HCT116 (cell line): ENCODE measurements at places on chromosomes 1 and 21.

- DNase-seq, result no peak
Observed at GRCh38 chr1:198683449-198683848, 44.6 kb downstream of the PTPRC start.

DNA sequence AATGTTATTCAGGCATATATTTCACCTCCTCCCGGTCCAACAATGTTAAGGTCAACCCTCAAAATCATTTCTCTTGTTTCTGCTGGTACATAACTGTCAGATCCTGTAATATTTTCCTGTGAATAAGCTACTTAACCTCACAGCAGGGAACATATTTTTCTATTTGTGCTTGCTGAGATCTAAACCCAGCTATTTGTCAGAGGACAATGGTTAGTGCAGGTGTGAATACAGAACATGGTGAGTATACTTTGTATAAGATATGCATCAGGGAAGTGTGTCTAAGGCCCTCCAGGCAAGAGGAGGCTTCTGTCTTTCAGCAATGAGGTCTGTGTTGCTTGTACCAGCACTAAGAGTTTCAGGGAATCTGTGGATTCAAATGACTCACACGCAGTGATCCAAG is 970.6 kb downstream of the NCAM2 start:
- DNase-seq, result no peak

DNA sequence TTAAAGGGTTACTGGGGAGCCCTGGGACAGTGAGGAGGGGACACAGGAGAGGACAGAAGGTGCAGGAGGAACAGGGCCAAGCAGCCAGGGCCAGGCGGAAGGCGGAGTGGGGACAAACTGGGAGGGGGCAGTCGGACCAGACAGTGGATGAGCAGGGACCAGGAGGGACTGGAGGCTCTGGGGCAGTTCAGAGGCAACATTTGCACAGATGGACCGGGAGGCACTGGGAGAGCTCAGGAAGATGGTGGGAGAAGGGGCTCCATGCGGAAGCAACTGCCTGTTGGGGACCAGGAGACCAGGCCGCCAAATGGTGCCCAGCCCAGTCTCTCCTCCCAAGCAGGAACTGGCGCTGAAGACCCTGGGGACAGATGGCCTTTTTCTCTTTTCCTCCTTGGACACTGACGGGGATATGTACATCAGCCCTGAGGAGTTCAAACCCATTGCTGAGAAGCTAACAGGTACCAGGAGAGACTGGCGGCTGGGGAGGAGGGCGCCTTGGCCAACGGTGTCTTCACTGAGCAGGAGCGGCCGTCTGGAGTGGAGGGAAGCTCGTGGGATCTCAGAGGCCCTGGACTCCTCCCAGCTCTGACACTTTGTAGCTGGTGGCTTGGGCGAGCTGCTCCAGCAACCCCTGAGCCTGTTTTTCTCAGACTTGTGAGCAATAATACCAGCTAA is 847 bp downstream of the SELENON start:
- DNase-seq, result no peak

- no peak for DNase-seq
Observed at GRCh38 chr1:155051342-155051776, 243 bp downstream of the ADAM15 start.

DNA sequence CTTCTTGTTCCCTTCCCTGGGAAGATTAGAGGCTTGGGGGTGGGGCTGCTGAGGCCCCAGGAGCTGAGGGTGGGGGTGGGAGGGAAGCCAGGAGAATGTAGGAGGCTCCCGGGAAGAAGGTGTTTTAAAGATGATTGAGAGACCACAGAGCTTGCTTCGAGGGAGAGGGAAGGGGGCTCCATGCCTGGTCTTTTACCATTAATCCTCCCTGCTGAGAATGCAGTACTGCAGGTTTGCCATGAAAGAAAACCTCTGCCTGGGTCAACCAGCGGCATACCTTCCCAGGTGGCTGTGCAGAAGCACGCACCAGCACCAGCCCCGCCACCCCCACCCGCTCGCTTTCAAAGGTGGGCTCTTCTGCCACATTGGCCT is 15.4 kb downstream of the ABCA4 start:
- no peak for DNase-seq

DNA sequence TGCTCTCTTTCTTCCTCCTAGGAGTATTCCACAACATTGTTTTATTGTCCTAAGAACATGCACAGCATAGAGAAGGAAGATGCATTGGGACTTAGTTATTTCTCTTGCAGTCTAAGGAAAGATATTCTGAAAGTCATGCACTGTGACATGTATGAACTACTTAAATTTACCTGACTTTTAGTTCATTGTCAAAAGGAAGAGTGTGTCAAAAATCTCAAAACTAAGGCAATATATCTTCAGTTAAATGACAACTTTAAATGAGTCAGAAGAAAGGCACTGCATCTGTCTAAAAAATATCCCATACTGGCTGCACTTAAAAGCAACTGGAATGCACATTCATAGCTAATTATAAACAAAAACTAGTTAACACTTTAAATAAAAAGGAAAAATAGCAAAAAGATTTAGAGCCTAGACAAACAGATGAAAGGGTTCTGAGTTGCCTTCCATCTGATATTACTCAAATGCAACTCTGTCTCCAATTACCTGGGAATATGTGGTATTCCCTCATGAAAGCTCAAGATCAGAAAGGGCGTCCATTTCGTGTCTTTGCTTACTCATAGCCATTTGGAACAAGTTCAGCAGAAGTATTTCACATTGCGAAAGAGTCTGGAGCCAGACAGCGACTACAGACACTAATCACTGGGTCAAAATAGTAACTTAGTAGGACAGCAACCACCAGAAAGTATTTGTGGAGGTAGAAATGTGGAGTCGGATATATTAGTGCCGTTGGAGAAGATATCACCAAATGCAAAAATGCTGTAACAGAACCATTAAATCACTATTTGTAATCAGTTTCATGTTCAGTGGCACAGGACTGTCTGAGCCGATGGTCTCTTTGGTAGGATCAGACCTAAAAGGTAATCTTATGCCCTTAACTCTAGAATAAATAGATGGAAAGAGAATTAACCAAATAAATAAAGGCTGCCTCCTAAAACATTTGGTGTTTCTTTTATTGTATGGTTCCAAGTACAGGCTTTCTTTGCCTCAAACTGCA is 225.7 kb downstream of the GREM2 start:
- no peak for DNase-seq

- peak; percentile 48 for DNase-seq
Observed at GRCh38 chr1:205229399-205229871, 1.7 kb downstream of the TMCC2 start.

DNA sequence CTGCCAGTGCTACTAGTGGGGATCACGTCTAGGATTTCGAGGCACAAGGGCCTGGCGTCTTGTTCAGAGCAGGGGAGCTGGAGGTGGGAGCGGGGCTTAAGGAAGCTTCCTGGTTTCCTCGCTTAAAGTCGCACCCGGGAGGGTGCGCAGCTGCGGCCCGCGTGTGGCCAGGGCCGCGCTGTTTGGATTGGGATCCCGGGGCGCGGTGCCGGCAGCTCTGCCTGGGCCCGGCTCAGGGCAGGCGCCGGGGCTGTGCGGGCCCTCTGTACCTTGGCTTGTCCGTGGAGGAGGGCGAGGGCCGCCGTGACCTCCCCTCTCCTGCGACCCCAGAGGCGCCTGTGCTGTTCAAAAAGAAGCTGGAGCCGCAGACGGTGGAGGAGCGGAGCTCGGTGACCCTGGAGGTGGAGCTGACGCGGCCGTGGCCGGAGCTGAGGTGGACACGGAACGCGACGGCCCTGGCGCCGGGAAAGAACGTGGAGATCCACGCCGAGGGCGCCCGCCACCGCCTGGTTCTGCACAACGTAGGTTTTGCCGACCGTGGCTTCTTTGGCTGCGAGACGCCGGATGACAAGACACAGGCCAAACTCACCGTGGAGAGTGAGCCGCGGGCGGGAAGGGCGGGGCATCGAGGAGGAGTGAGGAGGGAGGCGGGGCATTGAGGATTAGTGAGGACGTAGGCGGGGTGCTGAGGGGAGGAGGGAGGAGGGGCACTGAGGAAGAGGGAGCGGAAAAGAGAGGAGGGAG is 67.8 kb downstream of the OBSCN start:
- peak; percentile 34 for DNase-seq

DNA sequence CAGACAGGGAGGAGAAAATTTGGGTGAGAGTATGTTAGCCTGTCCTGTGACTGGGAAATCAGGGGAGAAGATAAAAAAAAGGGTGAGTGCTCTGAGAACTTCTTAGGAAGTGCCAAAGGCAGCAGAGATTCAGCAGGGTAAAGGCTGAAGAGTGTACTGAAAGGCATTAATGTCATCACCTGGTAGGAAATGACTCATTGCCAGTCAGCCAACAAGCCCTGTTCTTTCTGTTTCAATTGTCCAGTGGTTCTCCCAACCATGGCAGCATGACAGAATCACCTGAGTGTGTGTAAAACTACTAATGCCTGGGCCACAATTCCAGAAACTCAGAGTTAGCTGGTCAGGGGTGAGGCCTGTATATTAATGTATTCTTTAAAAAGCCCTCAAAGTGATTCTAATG is 83.5 kb downstream of the INTS7 start:
- DNase-seq, result peak; percentile 28

DNA sequence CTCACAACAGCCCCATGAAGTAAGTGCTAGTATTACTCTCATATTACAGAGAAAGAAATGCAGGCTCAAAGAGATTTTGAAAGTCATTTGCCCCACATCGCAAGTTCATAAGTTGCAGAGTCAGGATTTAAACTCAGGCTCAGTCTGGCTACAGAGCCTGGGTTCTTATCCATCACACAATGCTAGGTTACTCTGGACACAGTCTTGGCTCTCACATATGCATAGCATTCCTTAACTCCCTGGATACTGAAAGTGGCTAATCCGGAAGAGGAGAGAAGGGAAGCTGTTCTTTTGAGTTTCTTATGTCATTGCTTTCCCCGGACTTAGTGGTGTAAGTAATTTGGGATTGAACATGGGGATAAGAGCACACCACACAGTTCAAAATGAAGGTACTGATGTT is 357.4 kb upstream of the PLXNA2 start:
- DNase-seq, result no peak

- no peak for DNase-seq
Observed at GRCh38 chr1:42786097-42786496, 1.3 kb downstream of the TMEM269 start.

- DNase-seq, result no peak
Observed at GRCh38 chr1:8969937-8970336, 24.3 kb downstream of the CA6 start.

GRCh38 chr1:1092894-1093609 is 18.9 kb upstream of the RNF223 start:
- DNase-seq, result no peak

DNA sequence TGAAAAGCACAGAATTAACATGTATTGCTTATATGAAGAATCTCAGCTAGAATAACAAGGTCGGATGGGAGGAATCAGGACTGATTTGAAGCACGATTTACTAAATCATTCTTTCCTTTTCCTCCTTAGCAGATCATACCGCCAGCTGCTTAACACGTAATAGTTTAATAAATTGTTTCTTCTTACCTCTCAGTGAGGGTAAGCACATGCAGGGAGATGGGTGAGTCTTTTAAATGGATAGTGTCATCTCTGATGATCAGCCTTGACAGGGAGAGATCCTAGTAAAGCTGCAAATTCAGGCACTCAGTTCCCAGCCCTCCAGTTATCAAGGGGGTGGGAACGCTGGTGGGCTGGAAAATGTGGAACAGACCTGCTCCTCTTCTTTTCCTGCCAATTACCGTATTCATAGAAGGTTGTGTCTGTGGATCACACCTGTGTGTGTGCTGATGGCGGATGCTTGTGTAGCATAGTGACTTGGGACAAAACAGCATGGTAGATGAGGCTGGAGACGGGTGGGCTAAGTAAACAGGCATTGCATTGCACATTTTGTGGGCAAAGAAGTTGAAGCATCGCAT is 30.7 kb downstream of the NTPCR start:
- DNase-seq, result no peak

GRCh38 chr1:32972814-32973428 is 8.3 kb upstream of the RNF19B start:
- no peak for DNase-seq

GRCh38 chr1:109531826-109532364 is 7.8 kb upstream of the GPR61 start:
- no peak for DNase-seq

- DNase-seq, result no peak
Observed at GRCh38 chr1:30286988-30287839, 436.2 kb downstream of the MATN1 start.

DNA sequence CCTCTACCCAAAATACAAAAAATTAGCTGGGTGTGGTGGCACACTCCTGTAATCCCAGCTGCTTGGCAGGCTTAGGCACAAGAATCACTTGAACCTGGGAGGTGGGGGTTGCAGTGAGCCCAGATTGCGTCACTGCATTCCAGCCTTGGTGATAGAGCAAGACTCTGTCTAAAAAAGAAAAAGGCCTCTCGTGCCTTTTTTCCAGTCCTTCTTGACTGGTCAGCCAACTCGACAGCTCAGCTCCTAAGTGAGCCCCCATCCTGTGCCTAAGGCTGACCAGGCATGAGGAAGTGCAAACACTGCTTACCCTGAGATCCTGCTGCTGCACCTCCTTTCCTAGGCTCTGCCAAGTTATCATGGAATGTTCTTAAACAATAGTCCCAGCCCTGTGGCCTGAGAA is 10.1 kb upstream of the PROK1 start:
- no peak for DNase-seq

GRCh38 chr1:6129313-6129712 is 50.8 kb downstream of the CHD5 start:
- no peak for DNase-seq

DNA sequence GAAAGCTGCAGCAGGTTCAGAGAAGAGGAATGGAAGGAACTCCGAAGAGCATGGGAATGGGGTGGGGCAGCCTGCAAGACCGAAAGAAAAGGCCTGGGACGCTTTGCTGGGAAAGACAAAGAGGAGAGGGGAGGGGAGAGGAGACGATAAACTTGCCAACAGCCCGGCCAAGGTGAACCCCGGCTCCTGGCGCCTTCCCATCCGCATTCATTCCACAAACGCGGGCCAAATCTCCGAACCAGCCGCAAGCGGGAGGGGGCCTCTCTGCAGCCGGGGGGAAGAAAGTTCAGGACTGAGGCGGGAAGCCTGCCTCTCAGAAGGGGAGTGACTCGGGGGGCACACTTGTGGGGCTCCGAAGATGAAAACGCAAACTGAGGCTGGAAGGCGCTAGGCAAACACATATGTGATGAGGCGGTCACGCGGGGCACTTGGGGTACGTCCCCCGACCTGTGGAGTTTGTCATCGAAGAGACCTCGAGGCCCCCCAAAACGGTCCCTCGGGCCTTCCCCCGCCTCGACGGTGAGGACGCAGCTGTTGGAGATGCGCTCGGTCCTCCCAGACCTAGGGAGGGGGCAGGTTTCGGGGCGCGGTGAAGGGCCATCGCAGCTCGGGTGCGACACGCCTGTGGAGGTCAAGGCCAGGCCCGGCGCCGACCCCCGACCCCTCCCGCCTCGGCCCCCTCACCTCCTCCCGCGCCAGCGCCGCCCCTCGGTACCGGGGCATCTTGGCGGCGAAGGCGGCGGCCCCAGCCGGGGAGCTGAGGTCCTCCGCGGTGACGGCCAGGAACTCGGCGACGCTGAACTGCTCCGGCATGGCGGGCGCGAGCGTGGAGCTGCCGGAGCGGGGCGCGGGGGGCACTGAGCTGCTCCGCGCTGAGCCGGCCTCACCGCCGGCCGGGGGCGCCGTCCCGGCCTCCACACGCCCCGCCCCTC is at the start of gene ASAP3:
TSS of gene ASAP3 (minus strand) at position 859 of the 932 bp plus-strand sequence. CDS start at position 813, 46 bp downstream.
- no peak for DNase-seq

GRCh38 chr1:54270543-54270942 is 70.6 kb downstream of the MRPL37 start:
- DNase-seq, result no peak

GRCh38 chr1:68470388-68470970 is 20.7 kb upstream of the RPE65 start:
- DNase-seq, result no peak
